Activated CD4-positive, alpha-beta memory T cell treated with anti-CD3 and anti-CD28 coated beads, Interleukin-2, amount 10 ng/mL, durations not matched to agents 7 days and 5 days (primary cell): ENCODE measurements at places on chromosomes 7 and 10.
A peak's percentile ranks its signal among the peaks of the same experiment; 100 is the strongest.

GRCh38 chr7:29319719-29320521, 125.3 kb downstream of the CHN2 start:
- no peak for DNase-seq
- no peak overlapping the region for H3K27ac ChIP-seq
- no peaks in the 10 kb centered on the region for H3K4me1 ChIP-seq
- peaks cover 4% of the 10 kb centered on the region for H3K27me3 ChIP-seq
- H3K4me3 ChIP-seq: no peak overlapping the region
- H3K36me3 ChIP-seq: no peaks in the 10 kb centered on the region

GRCh38 chr10:112803961-112804401, 146.1 kb upstream of the TCF7L2 start:
- H3K4me3 ChIP-seq: no peak overlapping the region
- no peaks in the 10 kb centered on the region for H3K27me3 ChIP-seq
- H3K36me3 ChIP-seq: no peaks in the 10 kb centered on the region
- DNase-seq: no peak
- H3K4me1 ChIP-seq: no peaks in the 10 kb centered on the region

DNA sequence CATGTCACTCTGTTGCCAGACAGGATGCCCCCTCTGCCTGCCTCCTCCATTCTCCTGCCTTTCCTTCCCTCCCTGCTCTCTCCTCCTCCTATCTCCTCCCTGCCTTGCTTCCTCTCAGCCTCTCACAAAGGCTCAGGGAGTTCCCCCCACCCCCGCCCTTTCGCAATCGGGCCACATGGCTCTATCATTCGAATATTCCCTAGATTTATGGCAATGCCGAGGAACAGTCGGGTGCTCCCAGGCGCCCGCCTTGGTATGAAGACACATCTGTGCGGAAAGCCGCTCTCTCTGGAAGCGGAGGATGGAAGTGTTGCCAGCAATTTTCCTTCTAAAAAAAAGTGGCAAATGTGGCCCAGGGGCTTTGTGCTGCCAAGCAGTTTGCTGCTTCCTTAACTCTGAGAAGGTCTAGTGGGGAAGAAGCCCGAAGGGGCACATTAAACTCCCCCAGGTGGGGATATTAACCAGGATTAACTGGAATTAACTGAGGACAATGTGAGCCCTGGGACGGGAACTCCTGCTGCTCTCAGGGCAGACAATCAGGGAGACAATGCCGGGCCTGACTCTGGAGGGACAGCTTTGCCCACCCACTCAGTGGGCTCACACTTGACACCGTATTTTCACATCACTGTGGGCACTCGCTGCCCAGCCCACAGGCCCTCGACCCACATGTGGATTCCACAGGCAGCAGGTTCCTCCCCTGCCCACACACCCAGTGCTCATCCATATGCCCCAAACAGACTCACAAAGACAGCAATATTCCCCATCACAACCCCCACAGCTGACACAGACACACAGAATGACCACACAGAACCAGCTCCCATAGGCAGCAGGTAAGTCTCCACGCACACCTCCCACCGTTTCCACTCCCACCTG, 88.4 kb upstream of the SMNDC1 start:
- peaks cover 51% of the 10 kb centered on the region for H3K4me1 ChIP-seq
- no peak overlapping the region for H3K4me3 ChIP-seq
- H3K27ac ChIP-seq: no peak overlapping the region
- no peak for DNase-seq
- H3K36me3 ChIP-seq: no peaks in the 10 kb centered on the region

DNA sequence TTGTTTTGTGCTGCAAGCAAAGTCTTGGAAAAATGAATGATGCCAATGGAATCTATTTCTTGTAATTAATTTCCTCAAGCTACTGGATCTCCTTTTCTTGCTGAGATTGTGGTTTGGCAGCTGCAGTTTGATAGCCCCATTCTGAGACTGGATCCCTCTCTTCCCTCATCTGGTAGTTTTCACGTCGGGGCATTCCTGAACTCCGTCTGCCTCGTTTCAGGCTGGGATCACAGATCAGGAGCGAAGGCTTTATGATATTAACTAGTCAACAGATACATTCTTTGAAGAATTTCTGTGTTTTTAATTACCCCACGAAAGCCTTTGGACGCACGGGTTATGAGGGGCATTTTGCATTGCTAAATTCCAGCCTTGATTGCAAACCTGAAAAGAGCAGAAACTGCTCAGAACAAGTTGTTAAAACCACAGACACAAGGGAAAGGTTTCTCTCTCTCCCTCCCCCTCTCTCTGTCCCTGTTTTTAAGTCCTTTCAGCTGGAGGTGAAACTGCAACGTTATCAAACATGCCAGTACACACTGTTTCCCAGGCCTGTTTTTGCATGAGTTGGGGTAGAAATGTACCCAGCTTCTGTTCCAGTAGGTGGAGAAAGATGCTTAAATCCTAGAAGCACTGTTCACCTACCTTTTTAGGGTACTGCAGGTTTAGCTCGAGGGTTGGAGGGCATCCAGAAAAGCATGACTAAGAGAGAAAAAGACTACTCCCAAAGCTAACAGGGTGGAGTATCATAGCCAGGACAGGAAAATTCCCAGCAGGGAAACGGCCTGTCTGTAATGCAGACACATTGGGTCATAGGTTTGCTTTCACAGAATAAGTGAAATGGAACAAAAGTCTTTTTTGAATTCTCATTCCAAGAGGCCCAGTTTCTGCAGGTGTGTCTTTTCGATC, 124.3 kb downstream of the CUX1 start:
- no peak overlapping the region for H3K27ac ChIP-seq
- no peaks in the 10 kb centered on the region for H3K36me3 ChIP-seq
- no peaks in the 10 kb centered on the region for H3K4me1 ChIP-seq
- no peak for DNase-seq

GRCh38 chr10:68543004-68543918, 15.9 kb upstream of the SLC25A16 start:
- no peak overlapping the region for H3K27ac ChIP-seq
- no peaks in the 10 kb centered on the region for H3K27me3 ChIP-seq
- no peak for DNase-seq
- no peaks in the 10 kb centered on the region for H3K4me1 ChIP-seq

- no peak overlapping the region for H3K4me3 ChIP-seq
- no peaks in the 10 kb centered on the region for H3K4me1 ChIP-seq
- no peaks in the 10 kb centered on the region for H3K36me3 ChIP-seq
- no peak for DNase-seq
- peaks cover 16% of the 10 kb centered on the region for H3K27me3 ChIP-seq
- no peak overlapping the region for H3K27ac ChIP-seq
These were observed 178.5 kb downstream of the JCAD start for GRCh38 chr10:29880856-29881255.

DNA sequence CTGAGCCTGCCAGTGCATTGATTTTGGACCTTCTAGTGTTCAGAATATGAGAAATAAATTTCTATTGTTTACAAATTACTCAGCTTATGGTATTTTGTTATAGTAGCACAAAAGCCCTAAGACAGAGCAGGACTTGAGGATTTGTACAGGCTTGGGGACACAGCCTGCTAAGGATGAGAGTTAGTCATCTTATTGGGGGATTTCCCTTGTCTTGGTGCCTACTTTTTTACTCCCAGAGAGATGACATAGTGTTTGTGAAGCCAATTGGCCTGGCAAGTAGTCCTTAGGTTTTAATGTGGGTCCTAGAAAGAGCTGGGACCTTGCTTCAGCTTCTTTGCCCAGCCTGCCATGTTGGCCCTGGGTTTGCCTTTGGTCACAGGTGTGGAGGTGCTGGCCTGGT, 364.0 kb downstream of the REEP3 start:
- no peaks in the 10 kb centered on the region for H3K4me1 ChIP-seq
- no peak overlapping the region for H3K4me3 ChIP-seq
- H3K36me3 ChIP-seq: no peaks in the 10 kb centered on the region
- DNase-seq: no peak
- H3K27ac ChIP-seq: no peak overlapping the region
- peaks cover 4% of the 10 kb centered on the region for H3K27me3 ChIP-seq

- no peaks in the 10 kb centered on the region for H3K27me3 ChIP-seq
- DNase-seq: no peak
- no peak overlapping the region for H3K4me3 ChIP-seq
- no peak overlapping the region for H3K27ac ChIP-seq
These were observed 47.3 kb upstream of the GATAD1 start for GRCh38 chr7:92400013-92400412.

GRCh38 chr7:115127399-115128021, 205.6 kb downstream of the MDFIC start:
- H3K36me3 ChIP-seq: no peaks in the 10 kb centered on the region
- H3K27me3 ChIP-seq: no peaks in the 10 kb centered on the region
- no peak overlapping the region for H3K27ac ChIP-seq
- no peak overlapping the region for H3K4me3 ChIP-seq

- H3K4me3 ChIP-seq: peak overlapping the region; percentile 94
- peak; percentile 78 for DNase-seq
- peak overlapping the region; percentile 98 for H3K27ac ChIP-seq
- no peaks in the 10 kb centered on the region for H3K27me3 ChIP-seq
- peaks cover 77% of the 10 kb centered on the region for H3K36me3 ChIP-seq
- H3K4me1 ChIP-seq: peaks cover 41% of the 10 kb centered on the region
These were observed 505 bp downstream of the HNRNPA2B1 start for GRCh38 chr7:26200038-26200443.

DNA sequence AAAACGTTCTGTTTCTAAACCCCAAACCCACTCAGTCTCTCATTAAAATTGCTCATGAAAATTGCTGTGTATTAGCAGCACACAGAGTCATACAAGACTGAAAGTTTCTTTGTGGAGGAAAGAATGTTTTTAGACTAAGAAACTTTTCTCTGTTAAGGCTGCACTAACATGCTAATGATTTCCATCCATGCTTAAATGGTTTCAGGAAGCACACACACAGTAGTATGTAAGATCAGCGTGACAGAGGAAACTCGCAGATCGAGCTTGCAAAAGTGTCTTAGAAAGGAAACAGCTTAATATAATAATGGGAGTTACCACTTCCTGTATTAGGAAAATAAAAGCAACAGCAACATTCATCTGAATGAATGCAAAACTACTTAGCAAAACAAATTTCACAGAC, 112.7 kb downstream of the ICA1 start:
- H3K4me1 ChIP-seq: peaks cover 19% of the 10 kb centered on the region
- peaks cover 6% of the 10 kb centered on the region for H3K36me3 ChIP-seq
- peak overlapping the region; percentile 16 for H3K27ac ChIP-seq
- H3K27me3 ChIP-seq: peaks cover 4% of the 10 kb centered on the region
- H3K4me3 ChIP-seq: no peak overlapping the region

DNA sequence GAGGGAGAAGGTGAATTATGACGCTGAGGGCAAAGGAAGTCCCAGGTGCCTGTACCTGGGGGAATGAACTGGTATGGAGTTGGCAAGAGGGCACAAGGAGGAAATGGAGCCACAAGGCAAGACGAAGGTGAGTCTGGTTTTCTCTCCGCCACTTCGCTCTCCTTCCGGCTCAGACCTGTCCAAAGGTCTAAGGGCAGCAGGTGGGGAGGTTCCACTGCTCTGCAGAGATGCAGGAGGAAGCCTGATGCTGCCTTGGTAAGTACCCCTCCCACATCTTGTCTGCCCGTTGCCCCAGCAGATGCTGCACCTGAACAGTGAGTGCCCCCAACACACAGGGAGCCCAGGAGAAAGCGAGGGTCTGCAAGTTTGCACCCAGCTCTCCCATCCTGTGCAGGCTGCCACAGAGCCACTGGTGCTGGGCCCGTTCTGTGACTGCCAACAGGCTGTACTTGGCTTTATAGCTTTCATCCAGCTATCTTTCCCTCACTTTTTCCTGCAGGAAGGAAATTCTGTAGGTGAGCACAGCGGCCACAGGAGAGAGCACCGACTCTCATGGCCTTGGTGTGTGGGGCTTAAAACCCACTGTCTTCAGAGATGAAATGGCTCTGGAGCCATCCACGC, 235.2 kb downstream of the COBL start:
- peaks cover 1% of the 10 kb centered on the region for H3K27me3 ChIP-seq
- no peak overlapping the region for H3K27ac ChIP-seq
- no peaks in the 10 kb centered on the region for H3K36me3 ChIP-seq
- no peaks in the 10 kb centered on the region for H3K4me1 ChIP-seq
- no peak overlapping the region for H3K4me3 ChIP-seq

- H3K4me3 ChIP-seq: no peak overlapping the region
- H3K27ac ChIP-seq: no peak overlapping the region
- H3K36me3 ChIP-seq: no peaks in the 10 kb centered on the region
- no peak for DNase-seq
- no peaks in the 10 kb centered on the region for H3K4me1 ChIP-seq
- H3K27me3 ChIP-seq: no peaks in the 10 kb centered on the region
These were observed 102.8 kb downstream of the KAT6B start for GRCh38 chr10:74929197-74929596.

GRCh38 chr10:34499612-34500279, 315.4 kb downstream of the PARD3 start:
- peaks cover 2% of the 10 kb centered on the region for H3K27me3 ChIP-seq
- H3K36me3 ChIP-seq: no peaks in the 10 kb centered on the region
- H3K27ac ChIP-seq: no peak overlapping the region
- H3K4me3 ChIP-seq: no peak overlapping the region

DNA sequence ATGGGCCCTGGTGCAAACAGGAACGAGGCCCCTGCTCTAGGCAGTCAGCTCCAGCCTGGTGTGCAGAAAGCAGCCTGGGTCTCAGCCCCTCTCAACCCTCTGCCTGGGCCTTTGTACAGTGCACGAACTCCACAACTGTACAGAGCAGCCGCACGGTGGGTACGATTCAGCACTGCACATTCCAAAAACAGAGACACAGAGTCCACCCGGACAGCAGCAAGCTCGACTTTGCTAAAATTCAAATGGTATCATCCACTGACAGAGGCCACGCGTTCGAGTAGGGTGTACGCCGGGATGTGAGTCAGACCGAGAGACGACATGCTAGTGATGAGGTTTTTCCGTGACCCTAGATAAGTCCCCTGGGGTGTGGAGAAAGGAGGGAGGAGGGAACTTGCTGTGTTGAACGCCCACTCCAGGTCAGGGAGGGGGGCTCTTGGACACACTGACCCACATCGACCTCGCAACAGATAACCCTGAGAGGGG, 65.6 kb upstream of the PDGFA start:
- peaks cover 38% of the 10 kb centered on the region for H3K4me1 ChIP-seq
- no peak overlapping the region for H3K4me3 ChIP-seq
- no peaks in the 10 kb centered on the region for H3K27me3 ChIP-seq
- DNase-seq: peak; percentile 74

DNA sequence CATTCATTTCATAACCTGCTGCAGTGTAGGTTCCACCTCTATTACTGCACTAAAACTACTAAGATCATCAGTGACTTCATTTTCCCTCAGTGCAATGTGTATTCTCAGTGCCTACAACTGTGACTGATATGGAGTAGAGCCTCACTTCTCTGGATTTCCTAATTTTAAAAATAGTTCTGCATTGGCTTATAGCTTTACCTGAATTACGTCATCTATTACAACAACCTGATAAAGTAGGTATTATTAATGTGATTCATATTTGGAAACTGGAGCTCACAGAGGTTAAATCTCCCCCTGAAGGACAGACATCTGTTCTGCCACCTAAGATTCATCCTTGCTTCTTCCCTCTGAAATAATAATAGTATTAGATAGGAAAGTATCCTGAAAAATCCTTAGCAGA, 70.9 kb upstream of the NOBOX start:
- H3K36me3 ChIP-seq: no peaks in the 10 kb centered on the region
- H3K27me3 ChIP-seq: no peaks in the 10 kb centered on the region

DNA sequence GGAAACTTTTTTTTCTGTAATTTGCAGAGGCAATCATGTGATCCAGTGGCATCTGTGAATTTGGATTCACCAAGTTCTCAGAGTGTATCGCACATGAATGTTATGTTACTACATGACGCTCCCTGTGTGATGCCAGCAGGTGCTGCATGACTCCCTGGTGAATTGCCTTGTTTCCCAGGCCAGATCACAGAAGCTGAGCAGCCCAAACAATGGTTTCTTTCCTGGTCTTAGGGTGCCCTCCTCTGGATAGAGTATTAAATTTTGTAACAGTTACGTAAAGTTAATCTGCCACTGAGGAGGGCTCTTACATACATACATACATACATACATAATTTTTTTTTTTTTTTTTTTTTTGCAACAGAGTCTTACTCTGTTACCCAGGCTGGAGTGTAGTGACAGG, 3.6 kb downstream of the ZSCAN21 start:
- H3K4me3 ChIP-seq: no peak overlapping the region
- peak; percentile 31 for DNase-seq
- peaks cover 15% of the 10 kb centered on the region for H3K4me1 ChIP-seq
- H3K27me3 ChIP-seq: no peaks in the 10 kb centered on the region
- no peak overlapping the region for H3K27ac ChIP-seq
- peaks cover 4% of the 10 kb centered on the region for H3K36me3 ChIP-seq
